ENCODE measurements at places on chromosomes 11 and 22.

- DNase-seq = no peak
Observed at GRCh38 chr11:134938212-134938611, 526.2 kb upstream of the B3GAT1 start.

- no peak for DNase-seq
Observed at GRCh38 chr22:46795140-46795539, 32.7 kb downstream of the TBC1D22A start.

DNA sequence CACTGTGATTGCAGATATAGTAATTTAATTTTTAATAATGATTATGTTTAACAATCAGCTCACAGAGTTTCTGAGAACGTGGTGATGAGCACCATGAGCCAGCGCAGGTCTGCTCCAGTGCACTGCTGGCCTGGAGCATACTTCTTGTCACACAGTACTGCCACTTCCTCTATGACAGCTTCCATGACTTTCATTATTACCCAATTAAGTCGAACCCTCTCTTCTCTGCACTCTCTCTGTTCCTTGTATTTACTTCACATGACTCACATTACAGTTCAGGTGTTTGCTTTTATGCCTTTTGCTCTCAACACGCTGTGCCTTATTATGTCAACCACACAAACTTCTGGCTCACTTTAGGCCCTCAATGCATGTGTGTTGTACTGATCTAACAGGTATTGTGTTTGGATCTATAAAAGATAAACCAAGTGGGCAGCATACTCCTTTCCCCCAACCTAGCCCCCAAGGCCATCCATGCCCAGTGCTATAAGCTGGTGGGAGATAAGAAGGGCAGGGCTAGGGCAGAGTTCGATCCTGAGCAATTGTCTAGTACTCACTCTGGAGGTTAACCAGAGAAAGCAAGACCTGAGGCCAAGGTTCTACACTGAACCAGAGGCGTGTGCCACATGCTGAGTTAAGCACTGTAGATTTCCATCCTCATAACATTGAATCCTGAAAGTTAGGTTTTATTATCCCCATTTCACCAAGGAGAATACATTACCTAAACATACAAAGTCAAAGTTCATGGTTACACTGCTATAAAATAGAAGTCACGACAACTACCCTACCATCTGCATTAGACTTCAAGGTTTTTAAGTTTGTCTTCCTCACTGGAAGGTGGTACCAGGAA is 356.5 kb downstream of the INSC start:
- no peak for DNase-seq

DNA sequence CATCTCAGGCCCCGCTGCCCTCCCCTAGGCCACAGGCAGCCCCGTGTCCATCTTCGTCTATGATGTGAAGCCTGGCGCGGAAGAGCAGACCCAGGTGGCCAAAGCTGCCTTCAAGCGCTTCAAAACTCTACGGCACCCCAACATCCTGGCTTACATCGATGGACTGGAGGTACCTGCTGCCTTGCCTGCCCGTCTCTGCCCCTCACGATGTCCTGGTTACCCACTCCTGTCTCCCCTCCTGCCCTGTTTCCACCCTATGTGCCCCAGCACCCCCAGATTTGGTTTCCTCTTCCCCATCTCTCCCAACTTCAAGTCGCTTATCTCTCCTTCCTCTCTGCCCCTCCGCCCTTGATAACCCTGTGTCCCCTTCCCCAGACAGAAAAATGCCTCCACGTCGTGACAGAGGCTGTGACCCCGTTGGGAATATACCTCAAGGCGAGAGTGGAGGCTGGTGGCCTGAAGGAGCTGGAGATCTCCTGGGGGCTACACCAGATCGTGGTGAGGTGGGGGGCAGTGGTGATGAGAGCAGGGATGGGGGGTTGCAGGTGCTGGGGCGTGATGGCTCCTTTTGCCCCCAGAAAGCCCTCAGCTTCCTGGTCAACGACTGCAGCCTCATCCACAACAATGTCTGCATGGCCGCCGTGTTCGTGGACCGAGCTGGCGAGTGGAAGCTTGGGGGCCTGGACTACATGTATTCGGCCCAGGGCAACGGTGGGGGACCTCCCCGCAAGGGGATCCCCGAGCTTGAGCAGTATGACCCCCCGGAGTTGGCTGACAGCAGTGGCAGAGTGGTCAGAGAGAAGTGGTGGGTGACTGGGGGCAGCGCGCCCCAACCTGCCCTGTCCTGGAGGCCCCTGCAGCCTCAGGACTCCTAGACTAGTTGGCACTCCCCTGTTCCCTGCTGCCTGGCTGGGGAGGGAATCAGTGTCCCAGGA is 930 bp downstream of the SCYL1 start:
- no peak for DNase-seq

- DNase-seq = no peak
Observed at GRCh38 chr11:38384568-38384967, 1786.5 kb upstream of the RAG2 start.

DNA sequence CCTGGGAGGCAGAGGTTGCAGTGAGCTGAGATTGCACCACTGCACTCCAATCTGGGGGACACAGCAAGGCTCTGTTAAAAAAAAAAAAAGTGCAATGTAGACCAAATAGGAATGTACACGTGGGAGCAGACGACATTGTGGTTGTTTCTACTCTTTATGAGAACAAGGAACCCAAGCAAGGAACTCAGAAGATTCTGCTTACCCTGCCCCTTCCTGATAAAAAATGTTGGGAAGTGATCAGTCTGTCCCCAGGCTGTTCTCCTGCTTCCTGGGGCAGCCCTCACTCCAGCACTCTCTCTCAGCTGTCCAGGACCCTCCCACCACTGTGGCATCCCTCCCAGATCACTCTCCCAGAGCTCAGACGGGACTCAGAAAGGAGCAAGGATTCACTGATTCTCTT is 31.8 kb downstream of the SLCO2B1 start:
- DNase-seq = no peak

- DNase-seq = peak; percentile 40
Observed at GRCh38 chr11:130340671-130341319, 26.1 kb upstream of the ZBTB44 start.

DNA sequence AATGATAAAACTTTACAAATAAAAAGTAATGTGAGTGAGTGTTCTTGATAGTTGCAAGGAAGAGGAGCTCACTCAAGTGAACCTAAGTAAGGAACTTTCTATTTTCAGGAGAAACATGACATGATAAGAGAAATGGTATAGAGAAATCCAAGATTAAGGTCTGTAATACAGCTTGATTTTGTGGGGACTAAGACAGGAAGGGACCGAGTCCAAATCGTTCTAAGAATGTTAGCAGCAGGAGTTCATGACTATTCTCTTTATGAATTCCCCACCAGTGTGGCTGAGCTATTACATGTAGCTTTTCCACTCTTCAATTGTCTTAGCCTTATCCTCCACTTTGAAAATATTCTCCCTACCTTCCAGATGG is 698.6 kb upstream of the ARHGAP42 start:
- no peak for DNase-seq

GRCh38 chr11:13304655-13305335 is 27.2 kb downstream of the BMAL1 start:
- no peak for DNase-seq

DNA sequence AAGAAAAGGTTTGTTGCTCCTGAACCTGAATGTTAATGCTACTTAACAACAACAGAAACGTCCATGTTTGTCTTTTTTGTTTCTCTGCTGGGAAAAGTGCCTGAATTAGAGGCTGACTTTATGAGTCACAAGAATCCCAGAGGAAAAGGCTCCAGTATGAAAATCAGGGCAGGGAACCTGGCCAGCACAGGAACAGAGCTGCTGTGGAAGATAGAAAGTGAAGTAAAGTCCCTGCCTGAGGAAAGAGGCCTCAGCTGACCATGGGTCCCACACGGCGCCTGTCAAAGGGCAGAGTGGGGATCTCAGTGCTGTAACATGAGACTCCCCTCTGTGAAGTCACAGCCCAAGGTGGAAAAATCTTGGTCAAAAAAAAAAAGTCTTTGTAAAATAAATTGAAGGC is 632.3 kb upstream of the CCDC90B start:
- no peak for DNase-seq

- DNase-seq = no peak
Observed at GRCh38 chr11:116166573-116167465, 606.0 kb downstream of the BUD13 start.

DNA sequence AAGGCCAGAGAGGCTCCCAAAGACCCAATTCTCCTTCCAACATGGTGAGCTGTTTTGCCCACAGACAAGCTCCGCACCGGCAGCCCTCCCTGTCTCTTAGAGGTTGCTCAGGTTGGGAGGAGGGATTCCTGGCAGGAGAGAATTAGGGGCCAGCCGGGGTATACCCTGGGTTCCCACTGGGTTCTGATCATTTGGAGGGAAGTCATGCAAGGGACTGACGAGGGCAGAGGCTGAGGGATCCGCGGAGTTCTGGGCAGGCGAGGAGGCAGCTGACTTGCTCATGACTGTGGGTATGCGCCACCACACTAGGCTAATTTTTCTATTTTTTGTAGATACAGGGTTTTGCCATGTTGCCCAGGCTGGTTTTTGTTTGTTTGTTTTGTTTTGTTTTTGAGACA is 4.6 kb downstream of the ST3GAL4 start:
- DNase-seq = no peak

DNA sequence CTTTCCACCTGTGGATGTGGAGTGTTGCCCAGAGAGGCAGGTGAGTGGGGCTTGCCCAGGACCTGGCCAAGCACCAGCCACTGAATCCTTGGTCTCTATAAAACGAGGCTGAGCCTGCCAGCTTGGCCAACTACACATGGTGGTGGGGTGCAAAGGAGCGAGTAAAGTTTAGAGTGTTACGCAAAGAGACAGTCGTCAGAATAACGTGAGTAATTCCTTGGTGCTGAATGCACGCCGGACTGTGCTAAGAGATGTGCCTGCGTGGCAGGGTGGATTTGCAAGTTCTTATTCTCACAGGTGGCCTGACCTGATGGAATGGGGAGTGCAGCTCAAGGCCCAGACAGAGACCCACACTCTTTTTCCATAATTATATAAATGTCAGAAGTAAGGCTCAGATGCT is 88.6 kb upstream of the B3GAT1 start:
- DNase-seq = no peak

DNA sequence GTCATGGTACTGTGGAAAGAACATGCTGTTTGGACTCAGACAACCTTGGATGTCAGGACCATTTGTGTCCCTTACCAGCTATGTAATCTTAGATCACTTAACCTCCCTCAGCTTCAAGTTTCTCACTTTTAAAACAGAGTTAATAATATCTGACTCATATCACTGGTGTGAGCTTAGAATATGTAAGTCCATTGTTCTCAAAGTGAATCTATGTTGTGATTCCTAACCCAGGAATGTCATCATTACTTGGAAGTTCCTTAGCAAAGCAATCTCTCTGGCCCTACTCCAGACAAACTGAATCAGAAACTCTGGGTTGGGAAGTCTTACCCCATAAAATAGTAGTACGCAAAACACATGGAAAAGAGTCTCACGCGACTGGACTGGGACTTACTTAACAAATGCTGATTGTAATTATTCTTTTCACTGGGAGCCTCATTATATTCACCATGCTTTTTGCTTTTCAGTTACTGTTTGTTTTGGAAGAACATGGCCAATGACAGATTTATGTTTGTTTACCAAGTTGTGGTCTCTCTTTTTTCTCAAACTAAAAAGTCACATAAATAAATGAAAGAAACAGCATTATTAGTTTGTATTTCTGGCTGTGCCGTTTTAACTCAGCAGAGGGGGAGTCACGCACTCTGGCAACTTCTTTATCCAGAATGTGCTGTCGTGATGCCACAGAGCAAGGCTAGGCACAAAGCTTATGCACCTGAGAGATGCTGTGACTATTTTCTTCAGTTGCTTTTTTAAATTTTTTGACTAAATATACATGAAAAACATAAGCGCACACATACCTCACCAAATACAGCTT is 217.7 kb upstream of the CTSC start:
- no peak for DNase-seq

- DNase-seq = no peak
Observed at GRCh38 chr11:10041748-10042446, 252.1 kb downstream of the SBF2 start.

DNA sequence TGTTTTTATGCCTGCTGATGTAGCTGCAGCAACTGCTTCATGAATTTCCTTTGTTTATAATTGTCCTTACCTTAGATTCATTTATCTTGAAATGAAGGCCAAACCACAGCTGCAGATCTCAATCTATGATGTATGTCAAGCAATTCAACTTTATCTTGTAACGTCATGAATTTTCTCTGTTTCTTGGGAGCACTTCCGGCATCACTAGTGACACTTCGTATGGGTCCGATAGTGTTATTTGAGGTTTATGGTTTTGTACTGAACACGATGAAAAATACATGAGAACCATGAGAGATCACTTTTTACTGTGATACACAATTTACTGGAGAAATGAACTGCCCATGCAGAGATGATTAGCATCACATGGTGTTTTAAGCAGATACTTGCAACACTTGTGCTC is 98.5 kb downstream of the CSTPP1 start:
- DNase-seq = no peak

- no peak for DNase-seq
Observed at GRCh38 chr22:47157486-47158270, 395.2 kb downstream of the TBC1D22A start.

- DNase-seq = no peak
Observed at GRCh38 chr11:33375688-33376311, 118.6 kb downstream of the HIPK3 start.

- peak; percentile 70 for DNase-seq
Observed at GRCh38 chr11:45771566-45772448, 33.1 kb upstream of the SLC35C1 start.

DNA sequence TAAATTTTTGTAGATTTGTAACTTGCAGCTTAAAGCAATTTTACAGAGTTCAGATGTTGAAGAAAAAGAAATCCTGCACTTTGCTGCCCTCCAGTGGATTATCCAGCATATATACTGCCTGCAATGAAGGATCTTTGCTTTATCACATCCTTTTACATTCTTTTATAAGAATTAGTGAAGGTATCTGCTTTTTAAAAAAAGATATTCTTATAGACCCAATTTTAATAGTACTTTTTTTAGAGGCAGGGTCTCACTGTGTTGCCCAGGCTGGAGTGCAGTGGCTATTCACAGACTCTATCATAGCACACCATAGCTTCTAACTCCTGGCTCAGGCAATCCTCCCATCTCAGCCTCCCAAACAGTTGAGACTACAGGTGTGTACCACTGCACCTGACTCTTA is 60.7 kb downstream of the TTC17 start:
- peak; percentile 11 for DNase-seq

GRCh38 chr11:74409633-74410032 is 11.4 kb upstream of the PGM2L1 start:
- DNase-seq = no peak

- no peak for DNase-seq
Observed at GRCh38 chr11:62026739-62027370, 59.4 kb upstream of the FTH1 start.

GRCh38 chr11:117418737-117419481 is 91.3 kb downstream of the CEP164 start:
- DNase-seq = no peak

GRCh38 chr11:73175551-73176144 is 33.5 kb upstream of the FCHSD2 start:
- DNase-seq = no peak

GRCh38 chr11:19380375-19380774 is 139.6 kb upstream of the E2F8 start:
- DNase-seq = no peak

GRCh38 chr11:27356624-27357222 is 6.3 kb downstream of the CCDC34 start:
- no peak for DNase-seq

- DNase-seq = no peak
Observed at GRCh38 chr11:121520243-121521144, 67.7 kb upstream of the SORL1-AS1 start.
